Left ventricle myocardium superior (tissue), 1 donor: ENCODE measurements at places on chromosomes 12 and 14.

DNA sequence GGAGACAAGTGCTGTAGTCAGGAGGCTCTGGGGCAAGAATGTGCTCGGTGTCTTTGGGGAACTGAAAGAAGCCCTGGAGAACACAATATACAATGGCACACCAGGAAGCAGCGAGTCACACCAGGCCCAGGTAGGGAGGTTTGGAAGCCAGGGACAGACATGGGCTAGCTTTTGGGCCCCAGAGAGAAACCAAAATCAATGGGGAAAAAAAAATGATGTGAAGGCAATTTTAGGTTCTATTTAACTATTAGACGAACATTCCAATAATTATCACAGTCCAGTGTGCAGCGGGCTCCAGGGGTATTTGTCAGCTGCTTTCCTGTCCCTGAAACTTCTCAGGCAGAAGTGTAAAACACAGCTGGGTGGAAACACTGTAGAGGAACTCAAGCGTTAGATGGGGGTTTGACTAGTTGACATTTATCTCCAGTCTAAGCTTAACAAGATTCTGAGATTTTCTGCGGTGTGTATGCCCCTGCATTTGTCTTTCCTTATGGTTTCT is 21.8 kb upstream of the EGLN3 start:
- DNase-seq = no peak

GRCh38 chr12:73632661-73633060 is 905.0 kb upstream of the ATXN7L3B start:
- no peak for DNase-seq

GRCh38 chr12:946631-947030 is 2.9 kb downstream of the RAD52 start:
- DNase-seq = no peak

GRCh38 chr14:66514213-66514612 is 6.3 kb downstream of the GPHN start:
- no peak for DNase-seq

DNA sequence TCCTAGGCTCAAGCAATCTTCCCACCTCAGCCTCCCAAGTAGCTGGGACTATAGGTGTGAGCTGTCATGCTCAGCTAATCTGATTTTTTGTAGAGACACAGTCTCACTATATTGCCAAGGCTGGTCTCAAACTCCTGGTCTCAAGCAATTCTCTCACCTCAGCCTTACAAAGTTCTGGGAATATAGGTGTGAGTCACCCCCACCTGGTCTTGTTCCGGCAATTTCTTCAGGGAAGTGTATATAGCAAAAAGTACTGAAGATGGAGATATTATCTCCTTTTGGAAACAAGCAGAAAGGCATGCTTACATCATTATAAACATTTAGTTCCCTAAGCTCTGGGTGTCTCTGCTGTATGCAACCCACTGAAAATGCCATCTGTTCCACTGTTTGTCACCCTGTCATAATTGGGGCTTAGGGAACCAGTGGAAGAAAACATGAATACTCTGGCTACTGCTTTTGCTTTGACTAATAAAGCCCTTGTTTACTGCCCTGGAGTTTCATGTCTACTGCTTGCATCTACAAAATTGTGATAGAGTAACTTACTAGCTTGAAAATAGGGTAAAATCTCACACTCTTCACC is 940.2 kb downstream of the GALC start:
- no peak for DNase-seq

DNA sequence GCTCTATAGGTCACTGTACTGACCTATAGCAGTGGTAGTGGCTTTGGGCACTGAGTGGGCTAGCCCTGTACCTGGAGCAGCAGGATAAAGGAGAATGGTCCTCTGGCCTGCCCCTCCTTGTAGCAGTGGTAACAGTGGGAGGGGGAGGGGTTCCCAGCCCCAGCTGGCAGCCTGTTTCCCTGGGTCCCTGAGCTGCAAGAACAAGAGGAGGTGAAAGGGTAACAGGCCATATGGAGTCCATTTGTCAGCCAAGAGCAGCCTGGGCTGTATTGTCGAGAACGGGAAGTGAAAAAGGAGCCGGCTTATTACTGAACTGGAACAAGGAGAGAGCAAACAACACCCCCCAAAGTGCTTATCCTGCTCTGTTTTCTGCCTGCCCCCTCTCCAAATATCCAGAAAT is 73.8 kb upstream of the SRSF5 start:
- peak; percentile 52 for DNase-seq

DNA sequence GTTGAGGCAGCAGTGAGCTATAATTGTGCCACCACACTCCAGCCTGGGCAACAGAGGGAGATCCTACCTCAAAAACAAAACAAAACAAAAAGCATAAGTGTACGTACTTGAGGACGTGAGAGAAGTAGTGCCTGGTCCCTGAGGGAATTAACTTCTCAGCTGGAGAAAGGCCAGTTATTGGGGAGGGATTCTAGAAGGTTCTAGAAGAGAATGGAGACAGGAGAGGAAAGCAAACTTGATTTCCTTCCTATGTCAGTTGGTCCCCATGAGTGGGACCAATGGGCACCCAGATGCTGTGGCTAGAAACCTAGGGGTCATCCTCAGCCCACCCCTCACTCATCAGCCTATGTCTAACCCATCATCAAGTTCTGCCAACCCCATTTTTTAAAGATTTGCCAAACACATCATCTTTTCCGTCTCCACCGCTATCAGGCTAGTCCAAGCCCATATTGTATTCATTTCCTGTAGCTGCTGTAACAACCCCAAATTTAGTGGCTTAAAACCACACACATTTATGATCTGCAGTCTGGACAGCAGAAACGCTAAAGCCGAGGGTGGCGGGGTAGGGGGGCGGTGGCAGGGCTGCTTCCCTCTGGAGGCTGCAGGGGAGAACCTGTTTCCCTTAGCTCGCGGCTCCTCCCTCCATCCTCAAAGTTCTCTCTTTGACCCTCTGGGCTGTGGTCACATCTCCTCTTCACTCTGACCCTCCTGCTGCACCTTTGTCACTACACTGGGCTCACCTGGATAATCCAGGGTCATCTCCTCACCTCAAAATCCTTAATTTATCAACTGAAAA is 7.2 kb upstream of the RBM19 start:
- DNase-seq = no peak

- peak; percentile 29 for DNase-seq
These were observed 41.9 kb downstream of the SLC6A12 start for GRCh38 chr12:171743-172676.

- no peak for DNase-seq
These were observed 28.6 kb downstream of the SLC2A14 start for GRCh38 chr12:7844116-7844515.

DNA sequence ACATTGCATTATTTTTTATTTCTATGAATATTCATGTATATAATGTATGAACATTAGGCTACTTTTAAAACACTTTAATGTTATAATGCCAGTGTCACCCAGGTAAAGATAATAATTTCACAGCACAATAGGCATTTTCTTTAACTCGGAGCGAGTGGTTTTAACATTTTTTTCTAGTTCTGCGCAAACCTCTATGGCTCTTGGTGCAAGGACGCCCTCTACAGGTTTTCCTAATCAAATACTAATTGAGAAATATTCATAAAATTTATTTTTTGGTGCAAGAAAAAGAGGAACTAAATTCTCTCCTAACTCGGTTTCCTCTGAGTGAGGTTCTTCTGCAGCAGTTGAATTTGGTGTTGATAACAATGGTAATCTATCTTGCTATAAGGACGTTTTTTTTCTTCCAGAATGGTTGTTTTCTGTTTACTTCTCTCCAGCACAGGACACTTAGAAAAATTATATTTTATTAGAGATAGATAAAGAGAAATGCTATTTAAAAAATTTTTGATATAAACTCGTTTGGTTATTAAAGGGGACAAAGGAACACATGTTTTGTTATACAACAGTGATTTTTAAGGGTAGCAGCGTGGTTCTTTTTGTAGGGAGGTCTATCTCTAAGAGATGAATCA is 2.4 kb upstream of the WIF1 start:
- no peak for DNase-seq

DNA sequence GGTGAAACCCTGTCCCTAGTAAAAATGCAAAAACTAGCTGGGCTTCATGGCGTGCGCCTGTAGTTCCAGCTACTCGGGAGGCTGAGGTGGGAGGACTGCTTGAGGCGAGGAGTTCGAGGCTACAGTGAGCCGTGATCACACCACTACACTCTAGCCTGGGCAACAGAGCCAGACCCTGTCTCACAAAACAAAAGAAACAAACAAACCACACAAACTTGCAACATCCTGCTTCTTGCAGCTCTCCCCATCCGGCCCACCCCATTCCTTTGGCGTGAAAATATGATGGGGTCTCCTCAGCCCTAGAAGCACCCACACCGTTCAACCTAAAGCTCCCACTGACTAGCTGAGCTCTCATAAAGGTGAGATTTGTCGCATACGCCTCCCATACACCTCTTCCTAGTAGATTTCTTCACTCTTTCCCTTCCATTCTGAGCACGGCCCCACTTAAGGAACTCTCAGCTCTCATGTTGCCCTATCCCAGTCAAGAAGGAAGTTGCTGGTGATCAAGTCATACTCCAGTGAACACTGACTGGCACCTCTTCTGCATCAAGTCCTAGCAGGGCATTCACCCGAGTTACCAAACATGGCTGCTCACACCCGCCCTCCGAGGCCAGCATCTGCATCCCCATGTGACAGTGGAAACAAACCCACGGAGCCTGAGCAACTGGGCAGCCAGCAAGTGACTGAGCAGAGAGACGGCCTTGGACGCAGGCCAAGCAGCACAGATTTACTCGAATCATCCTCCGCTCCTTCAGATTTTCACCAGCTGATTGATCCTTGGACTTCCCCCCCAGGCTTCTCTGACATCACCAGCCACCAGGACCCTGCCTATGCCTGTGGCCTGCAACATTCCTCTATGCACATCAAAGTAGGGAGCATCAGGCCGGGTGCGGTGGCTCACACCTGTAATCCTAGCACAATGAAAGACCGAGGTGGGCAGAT is 18.9 kb upstream of the CD27 start:
- DNase-seq = peak; percentile 36

DNA sequence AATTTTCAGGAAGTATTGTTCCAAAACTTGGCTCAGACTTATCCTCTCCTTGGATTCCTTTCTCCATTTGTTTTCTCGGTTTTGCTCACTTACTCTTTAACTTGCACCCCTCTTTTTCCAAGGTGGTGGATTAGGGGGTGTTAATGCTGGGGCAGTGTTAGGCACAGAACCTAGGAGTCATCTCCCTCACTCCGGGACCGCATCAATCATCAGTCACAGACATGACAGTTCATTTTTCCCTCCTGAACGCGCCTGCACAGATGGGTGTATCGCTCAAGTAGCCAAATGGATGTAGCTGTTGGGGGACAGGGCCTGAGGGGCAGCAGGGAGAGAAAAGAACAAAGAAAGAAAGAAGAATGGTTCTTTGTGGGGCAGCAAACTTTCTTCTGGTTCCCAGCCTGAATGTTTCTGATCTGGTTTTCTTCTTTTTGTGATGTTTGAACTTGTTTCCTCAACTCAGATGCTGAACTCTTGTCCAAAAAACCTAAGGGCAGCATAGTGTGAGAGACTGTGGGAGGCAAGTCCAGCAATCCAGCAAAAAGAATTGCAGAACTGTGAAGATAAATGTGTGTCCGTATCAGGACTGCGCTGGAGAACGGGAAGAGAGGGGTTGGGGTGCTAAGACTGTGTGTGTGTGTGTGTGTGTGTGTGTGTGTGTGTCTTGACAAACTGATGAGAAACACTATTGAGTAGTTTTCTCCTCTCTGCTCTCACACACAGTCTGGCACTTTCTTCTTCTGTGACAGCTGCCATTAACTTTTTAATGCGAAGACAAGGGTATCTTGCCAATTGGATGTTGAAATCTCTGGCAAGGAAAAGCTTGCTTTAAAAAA is 131.1 kb downstream of the FBXL14 start:
- no peak for DNase-seq

DNA sequence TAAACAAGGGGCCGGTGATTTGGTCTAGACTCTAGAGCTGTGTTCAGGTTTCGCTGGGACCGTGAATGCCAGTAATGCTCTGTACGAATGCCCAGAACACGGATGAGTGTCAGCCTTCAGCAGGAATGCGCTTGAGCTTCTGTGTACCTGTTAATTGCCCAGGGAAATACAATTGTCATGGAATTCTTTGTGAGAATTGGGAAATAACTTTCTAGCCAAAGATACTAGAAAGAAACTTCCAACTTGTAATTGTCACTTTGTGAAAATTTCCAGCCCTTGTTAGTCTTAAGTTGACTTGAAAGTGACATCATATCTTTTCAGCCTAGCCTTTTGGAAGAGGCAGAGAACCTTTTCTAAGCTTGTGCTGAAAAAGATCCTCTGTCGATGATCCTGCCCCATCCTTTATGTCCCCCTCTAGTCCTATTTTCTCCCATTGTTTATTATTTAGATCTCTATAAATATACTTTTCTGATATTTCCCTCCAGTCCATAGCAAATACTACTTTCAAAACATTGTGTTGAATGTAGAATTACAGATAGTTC is 2.7 kb downstream of the CHST11 start:
- no peak for DNase-seq

DNA sequence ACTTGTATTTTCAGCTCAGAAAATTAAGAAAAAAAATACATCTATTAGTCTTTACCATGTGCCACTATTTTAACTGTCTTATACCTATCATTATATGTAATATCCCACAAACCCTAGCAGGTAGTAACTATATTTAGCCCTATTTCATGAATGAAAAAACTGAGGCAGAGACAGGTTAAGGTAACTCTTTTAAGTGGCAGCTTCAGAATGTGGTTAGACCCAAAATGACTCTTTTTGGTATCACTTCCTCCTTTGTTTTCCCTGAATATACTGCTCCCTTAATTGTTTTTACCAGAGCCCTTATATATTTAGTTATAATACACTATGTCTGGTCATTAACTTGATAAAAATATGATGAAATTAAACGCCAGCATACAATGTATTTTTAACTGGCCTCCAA is 235.6 kb upstream of the RPL10L start:
- no peak for DNase-seq

DNA sequence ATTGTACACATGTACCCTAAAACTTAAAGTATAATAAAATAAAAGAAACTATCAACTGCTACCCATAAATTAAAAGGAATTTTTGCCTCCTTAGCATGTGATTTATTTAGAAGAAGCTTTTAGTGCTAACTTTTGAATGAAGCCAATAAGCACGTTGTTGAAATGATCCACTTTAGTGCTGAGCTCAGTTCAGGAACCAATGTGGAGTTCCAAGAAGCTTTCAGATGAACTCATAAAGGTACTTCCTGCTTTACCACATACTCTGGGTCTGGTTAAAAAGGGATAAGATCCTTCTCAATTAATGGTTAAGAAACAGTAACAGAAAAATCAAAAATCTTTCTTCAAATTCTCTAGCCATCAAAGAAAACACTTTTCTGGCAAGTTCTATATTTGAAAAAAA is 39.4 kb downstream of the TMTC1 start:
- no peak for DNase-seq

GRCh38 chr14:101047326-101047725 is 143.8 kb upstream of the RTL1 start:
- no peak for DNase-seq

DNA sequence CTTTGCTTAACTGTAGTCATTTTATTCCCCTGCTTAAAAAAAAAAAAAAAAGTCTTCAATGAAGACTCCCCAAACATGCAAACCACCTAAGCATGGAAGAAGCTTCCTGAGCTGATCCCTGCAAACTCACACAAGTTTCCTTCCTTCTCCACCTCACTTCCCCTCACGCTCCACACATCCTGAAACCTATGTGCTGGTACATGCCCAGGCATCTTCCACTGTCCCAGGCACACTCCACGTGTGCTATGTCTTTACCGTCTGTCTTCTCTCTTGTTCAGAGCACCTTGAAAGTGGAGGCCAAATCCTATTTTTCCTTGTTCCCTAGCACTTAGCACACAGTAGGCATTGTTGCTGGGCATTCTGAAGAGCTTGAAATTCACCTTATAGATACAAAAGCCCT is 13.4 kb downstream of the LRIG3 start:
- no peak for DNase-seq
